Foreskin keratinocyte (primary cell): ENCODE measurements at places on chromosomes 1 and 21. TPM values are rescaled to one million over a fixed set of nuclear protein-coding genes. Genes with fewer than 3 reads are reported as not detected.

Gene ZNF593OS
- total RNA-seq: not detected in 2 replicates

Gene ITGB2
- total RNA-seq: 6.4 and 6.5 TPM in 2 replicates

Gene MEGF6
- 0.63 and 0.92 TPM in 2 replicates for total RNA-seq

Gene NR1I3
- total RNA-seq: not detected in 2 replicates

Gene ZNF683
- not detected in 2 replicates for total RNA-seq

Gene CD52
- 0.25 TPM in 1 of 2 replicates, not detected in the other for total RNA-seq

Gene YBX1
- 1,023 and 1,172 TPM in 2 replicates for total RNA-seq

Gene OR2L3
- total RNA-seq: not detected in 2 replicates

Gene PCAT6
- 0.67 and 1.5 TPM in 2 replicates for total RNA-seq

Gene COPA
- total RNA-seq: 116 and 147 TPM in 2 replicates

Gene KCNH1
- total RNA-seq: not detected in 2 replicates

Gene SPATA6
- total RNA-seq: 3.0 and 3.7 TPM in 2 replicates

Gene HES3
- not detected in 2 replicates for total RNA-seq

Gene IL20
- 0.41 and 0.74 TPM in 2 replicates for total RNA-seq

Gene KIF17
- 1.5 and 1.8 TPM in 2 replicates for total RNA-seq

Gene SERTAD4
- 5.3 and 9.2 TPM in 2 replicates for total RNA-seq

Gene GJA4
- 0.07 and 0.17 TPM in 2 replicates for total RNA-seq

Gene ZNF695
- 4.3 and 6.2 TPM in 2 replicates for total RNA-seq

Gene STMN1
- 313 and 372 TPM in 2 replicates for total RNA-seq

Gene SDE2
- total RNA-seq: 14.5 and 15.3 TPM in 2 replicates
